Prostate gland (tissue), 2 donors: ENCODE measurements at places on chromosomes 3 and 15.
A peak's percentile ranks its signal among the peaks of the same experiment; 100 is the strongest.

- DNase-seq: no peak
These were observed 67.9 kb upstream of the TMEM115 start for GRCh38 chr3:50427217-50427616.

DNA sequence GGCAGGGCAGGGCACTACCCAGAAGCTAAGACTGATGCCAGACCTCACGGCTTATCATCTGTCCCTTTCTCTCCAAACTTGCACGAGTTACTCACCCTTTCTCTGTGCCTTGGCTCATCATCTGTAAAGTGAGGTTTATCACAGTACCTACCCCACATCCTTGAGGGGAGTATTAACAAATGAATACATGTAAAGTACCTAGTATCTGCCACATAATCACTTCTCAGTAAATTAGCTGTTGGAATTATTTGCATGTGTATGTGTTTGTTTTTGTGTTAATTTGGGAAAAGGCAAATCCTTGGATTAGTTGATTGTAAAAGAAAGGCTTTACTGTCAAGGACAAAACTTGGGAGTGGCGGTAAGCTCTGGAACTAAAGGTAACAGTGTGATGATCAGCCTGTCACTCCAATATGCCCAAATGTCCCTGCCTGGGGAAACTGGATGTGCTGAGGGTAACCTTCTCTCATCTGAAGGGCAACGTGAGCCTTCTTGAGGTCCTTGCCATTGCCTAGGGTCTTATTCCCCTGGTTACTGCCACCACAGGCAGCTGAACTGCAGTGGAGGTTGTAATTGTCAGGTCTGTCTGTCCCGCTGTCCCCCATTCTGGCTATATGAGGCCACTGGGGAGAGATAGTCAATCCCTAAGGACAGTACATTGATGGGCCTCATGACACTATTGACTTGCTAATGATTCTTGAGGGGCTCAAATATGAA, 269.4 kb downstream of the CLSTN2 start:
- no peak for DNase-seq

- DNase-seq: no peak
These were observed 657.2 kb downstream of the MAGI1 start for GRCh38 chr3:65381496-65382010.

- DNase-seq: no peak
These were observed 29.6 kb downstream of the TSEN2 start for GRCh38 chr3:12513694-12514446.

DNA sequence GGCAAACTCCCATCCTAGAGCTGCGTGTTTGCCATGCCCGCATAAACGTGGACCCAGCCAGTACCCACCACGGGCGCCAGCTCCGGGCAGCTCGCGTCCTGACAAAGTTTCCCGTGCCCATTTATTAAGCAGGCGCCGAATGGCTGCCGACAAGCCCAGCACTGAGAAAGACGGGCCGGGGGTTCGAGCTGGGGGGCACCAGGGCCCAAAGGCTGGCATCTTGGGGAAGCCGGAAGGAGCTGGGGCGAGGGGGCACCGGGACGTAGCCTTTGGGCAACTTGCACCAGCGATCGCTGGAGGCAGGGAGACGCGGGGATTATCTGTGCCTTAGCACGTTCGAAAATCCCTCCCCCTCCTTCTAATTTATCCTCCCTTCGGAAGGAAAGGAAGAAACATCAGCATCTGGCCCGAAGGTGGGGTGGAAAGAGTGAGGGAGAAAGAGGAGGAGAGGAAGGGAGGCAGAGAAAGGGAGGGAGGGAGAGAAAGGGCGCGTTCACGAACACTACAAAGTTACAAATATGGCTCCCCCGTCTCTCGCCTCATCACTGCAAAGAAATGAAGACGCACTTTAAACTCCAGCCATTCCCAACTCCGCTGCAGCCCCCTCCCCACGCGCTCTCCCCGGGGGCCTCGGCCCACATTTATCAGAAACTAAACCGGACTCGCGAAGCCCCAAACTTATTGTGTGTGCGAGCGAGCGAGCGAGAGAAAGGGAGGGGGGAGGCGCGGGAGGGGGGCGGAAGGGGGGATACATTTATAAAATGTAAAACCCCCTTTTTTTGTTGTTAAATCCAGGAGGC, 1.0 kb downstream of the ANP32A start:
- DNase-seq: peak; percentile 42

- DNase-seq: no peak
These were observed 253.2 kb downstream of the NR2F2 start for GRCh38 chr15:96583671-96584070.

DNA sequence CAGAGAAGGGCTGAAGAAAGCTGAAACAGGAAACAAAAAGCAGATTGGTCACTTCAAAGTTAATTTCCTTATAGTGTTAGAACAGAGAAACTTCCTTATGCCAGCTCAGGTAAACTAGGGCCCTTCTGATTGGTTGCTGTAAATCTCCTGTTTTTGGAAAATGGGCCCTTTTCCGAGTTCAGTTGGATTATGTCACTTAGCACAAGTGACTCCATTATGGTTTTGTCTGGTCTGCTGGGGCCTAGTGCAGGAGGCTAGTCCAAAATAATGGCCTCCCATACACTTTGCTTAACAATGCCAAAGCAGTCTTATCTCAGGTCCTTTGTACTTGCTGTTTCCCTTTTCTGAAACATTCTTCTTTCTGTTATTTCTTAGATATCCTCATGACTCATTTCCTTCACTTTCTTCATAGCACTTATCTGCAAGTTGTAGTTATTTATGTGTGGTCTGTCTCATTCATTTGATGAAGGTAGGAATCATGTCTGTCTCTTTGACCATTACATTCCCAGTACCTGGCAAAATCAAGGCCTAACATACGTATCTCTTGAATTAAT, 7.7 kb upstream of the DCP1A start:
- no peak for DNase-seq

- DNase-seq: peak; percentile 56
These were observed 65.8 kb downstream of the MB21D2 start for GRCh38 chr3:192851821-192852372.

- DNase-seq: no peak
These were observed 29.9 kb downstream of the CLDN11 start for GRCh38 chr3:170448584-170448983.
